ENCODE measurements at places on chromosomes 13 and 19. TPM values are rescaled to one million over a fixed set of nuclear protein-coding genes. Genes with fewer than 3 reads are reported as not detected.

DNA sequence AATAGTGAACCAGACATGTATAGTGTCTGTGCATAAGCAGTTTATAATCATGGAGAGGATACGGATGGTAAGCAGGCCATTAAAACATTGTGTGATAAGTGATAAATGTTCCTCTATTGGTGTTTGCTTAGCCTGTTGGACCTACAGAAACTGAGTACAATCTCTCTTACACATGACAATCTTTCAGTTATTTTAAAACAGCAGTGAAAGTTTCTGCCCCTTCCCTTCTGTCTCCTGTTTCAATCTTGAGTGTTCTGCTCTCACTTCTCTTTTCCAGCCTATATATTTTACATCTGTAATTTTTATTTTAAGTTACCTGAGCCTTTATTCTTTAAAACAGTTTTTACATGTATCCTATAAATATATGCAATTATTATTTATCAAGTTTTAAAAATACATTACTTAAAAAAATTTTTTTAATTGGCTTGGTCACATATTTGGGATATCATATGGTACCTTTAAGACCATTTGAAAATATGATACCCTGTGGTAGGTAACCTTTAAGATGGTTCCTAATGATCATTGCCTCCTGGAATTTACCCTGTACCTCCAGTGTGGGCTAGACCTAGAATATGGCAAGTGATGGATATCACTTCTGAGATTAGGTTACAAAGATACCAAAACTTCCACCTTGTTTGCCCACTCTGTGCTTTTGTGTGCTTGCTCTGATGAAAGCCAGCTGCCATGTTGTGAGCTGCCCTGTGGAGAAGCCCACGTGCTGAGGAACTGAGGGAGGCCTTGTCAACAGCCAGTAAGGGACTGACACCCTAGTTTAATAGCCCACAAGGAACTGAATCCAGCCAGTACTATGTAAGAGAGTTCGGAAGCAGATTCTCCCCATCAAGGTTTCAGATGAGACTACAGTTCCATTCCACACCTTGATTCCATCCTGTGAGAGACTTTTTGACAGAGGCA, 99.3 kb downstream of the DHRS12 start:
- no peak for DNase-seq

Gene PABPC3
- total RNA-seq, result 0.10 TPM

GRCh38 chr13:53562419-53562818, 533.8 kb downstream of the OLFM4 start:
- DNase-seq, result no peak

- no peak for DNase-seq
These were observed 14.2 kb downstream of the TSSK6 start for GRCh38 chr19:19500975-19501644.

Gene ZNF497
- total RNA-seq, result 1.5 TPM

Gene ZNF415
- total RNA-seq, result 6.9 TPM

Gene ELSPBP1
- total RNA-seq, result not detected

DNA sequence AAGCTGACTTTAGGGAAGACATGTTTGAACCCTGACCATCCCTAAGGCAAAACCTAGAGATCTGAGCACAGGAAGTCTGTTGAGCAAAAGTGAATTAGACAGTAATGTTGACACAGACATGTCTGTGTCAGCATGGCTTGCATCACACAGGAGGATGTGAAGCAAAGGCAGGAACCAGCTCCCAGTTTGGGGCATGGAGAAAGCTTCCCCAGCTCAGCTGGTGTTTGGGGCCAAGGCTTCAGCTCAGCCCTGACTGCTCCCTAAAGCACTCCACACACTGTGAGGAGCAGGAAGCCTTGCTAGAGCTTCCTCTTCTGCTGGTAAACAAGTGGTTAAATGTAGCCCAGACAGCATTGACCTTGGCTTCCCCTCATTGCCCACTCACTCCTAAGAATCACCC, 153.8 kb upstream of the UBL3 start:
- no peak for DNase-seq

- DNase-seq, result peak; percentile 43
These were observed 5.2 kb downstream of the PLEKHJ1 start for GRCh38 chr19:2230807-2231533.

Gene FPR3
- not detected for total RNA-seq

DNA sequence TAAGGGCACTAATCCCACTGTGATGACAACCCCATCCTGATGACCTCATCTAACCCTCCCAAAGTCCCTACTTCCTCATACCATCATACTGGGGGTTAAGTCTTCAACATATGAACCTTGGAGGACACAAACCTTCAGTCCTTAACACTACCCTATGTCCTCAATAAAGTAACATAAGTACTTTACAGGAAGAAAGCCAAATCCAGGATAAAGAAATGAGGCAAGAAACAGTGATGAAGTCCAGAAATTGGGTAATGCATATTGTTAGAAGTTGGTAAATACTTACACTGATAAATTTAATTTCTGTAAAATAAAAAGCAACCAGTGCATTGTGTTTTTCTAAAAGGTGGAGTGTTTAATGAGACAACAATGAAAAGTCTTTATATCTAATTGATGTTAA, 284.8 kb upstream of the SOX21 start:
- no peak for DNase-seq

Gene CATSPERD
- total RNA-seq, result not detected

Gene CEACAM21
- not detected for total RNA-seq

Gene ZNF358
- total RNA-seq, result 83.6 TPM

DNA sequence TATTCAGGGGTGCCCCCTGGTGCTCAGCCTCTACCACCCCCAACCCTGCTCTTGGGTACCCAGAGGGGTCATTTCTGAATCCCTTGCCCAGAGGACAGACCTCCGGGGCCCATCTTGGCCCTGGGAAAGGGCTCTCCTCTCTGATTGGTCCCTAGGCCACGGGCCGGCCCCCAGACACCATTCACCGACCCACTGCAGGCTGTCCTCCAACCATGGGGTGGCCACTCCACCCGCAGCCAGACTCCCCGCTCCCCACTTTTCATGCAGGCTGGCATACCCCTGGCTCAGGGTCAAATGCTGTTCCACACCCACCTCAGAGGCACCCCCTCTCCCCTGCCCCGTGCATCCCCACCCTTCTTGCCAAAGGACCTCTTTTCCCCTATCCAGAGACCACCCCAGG, 14.8 kb downstream of the SMIM24 start:
- no peak for DNase-seq

DNA sequence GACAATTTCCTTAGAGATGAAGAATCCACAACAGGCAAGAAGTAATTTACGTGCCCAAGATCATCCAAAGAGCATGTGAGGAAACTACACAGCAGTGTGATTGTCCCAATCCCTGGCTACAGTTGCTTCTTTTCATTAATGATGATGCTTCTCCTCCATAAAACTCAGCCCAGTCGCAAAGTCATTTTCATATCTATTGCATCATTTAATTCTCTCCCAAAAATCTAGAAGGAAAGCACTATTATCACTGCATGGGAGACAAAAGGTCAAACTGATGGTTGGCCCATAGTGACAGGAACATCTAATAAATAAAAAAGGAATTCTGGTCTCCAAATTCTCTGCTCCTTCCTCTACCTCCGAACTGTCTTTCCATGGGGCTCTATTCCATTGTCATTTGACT, 103.5 kb upstream of the SERP2 start:
- DNase-seq, result no peak

- no peak for DNase-seq
These were observed 796.2 kb downstream of the SLITRK1 start for GRCh38 chr13:83086088-83086487.
